ENCODE measurements at places on chromosomes 6 and 20.
A peak's percentile ranks its signal among the peaks of the same experiment; 100 is the strongest.

GRCh38 chr6:9543649-9544048, 871.2 kb downstream of the TFAP2A start:
- no peak for DNase-seq

DNA sequence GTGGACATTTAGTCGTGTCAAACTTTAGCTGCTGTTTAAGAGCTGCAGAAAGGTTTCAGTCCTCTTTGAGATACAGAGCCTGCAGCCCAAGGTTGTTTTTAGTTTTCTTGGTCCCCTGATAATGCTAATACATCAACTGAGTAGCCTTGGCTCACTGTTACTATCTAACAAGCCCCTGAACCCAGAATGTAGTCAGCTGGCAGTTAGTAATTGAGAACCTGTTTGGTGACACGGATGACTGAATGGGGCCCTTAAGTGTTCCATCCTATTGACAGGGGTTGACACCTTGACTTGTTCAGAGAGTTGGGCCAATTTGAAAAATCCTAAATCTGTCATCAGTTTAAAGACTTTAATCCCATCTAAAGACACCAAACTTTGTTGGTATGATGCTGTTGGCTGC, 2.8 kb downstream of the RTN4IP1 start:
- no peak for DNase-seq

- no peak for DNase-seq
These were observed 239.6 kb downstream of the ERMARD start for GRCh38 chr6:169991031-169991390.

DNA sequence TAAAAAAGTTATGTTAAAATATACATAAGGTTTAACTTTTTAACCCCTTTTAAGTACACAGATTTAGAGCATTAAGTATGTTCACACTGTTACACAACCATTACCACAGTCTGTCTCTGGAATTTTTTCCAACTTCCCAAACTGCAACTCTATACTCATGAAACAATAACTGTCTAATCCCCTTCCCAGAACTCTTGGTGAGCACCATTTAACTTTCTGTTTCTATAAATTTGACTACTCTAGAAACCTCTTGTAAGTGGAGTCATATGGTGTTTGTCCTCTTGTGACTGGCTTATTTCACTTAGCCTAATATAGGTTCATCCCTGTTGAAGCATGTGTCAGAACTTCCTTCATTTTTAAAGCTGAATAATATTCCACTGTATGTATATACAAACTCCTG, 98.1 kb downstream of the MAP3K7 start:
- peak; percentile 83 for DNase-seq

- no peak for DNase-seq
These were observed 81.3 kb downstream of the RPP40 start for GRCh38 chr6:4922488-4923037.

DNA sequence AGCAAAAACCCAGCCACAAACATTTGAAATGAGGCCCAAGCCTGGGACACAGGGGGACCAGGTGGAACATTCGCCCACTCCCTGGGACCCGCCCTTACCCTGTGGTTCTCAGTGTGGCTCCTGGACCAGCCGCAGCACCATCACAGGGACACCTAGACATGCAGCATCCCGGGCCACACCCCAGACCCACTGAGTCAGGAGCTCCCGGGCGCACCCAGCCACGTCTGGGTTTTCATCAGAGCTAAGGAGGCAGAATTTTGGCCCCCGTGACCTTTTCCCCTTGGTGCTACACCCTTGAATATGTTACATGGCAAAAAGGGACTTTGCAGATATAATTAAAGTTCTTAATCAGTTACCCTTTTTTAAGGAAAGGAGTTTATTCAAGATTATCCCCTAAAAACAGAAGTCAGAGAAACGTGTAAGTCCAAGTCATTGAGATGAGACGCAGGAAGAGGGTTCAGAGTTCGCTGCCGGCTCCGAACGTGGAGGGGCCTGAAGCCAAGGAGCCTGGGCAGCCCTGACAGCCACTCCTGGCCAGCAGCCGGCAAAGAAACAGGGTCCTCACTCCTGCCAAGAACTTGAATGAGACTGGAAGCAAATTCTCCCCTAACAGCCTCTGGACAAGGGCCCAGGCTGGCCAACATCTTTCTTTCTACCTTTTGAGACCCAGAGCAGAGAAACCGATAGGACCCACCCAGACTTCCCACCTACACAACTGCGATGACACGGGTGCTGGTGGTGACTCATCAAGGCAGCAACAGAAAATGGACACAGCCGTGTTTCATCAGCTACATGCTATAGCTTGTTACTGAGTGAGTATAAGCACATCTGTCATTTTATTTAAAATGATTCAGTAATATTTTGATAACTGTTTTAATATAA, 25.3 kb downstream of the BFSP1 start:
- DNase-seq = peak; percentile 81

DNA sequence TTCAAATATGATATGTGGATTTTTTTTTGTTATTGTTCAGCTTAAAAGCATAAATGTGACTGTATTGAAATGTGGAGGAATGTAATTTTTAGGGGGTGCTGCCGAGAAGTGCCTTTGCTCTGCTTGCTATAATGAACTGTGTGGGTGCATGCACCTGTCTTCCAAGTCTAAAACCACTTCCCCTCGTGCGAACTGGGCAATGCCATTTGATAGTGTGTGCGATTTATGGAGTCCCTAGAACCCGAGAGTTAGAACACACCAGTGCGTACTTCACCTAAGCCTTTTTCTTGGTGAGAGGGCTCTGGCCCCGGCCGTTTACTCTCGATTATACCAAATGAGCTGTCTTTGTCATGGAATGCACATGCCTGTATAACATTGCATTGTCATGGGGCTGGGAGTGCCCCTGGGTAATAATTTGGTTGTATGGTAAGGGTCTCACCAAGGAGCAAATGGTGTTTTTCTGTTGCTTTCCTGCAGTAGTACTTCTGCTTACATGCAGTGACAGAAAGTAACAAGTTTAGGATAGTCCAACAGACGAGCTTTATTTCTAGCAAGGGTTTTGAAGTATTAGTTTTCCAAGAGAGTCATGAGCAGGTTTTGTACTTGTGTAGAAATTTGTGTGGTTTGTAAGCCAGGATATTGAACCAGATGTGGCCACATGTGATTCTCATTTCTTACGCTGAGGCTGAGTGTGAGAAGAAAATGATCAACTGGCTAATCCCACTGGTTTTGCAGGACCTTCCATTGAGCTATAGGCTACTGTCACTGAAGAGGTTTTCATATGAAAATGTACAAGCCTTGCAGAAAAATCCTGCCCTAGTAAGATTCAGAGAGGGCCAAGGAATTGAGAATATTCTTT, 172.4 kb downstream of the DTNBP1 start:
- no peak for DNase-seq

DNA sequence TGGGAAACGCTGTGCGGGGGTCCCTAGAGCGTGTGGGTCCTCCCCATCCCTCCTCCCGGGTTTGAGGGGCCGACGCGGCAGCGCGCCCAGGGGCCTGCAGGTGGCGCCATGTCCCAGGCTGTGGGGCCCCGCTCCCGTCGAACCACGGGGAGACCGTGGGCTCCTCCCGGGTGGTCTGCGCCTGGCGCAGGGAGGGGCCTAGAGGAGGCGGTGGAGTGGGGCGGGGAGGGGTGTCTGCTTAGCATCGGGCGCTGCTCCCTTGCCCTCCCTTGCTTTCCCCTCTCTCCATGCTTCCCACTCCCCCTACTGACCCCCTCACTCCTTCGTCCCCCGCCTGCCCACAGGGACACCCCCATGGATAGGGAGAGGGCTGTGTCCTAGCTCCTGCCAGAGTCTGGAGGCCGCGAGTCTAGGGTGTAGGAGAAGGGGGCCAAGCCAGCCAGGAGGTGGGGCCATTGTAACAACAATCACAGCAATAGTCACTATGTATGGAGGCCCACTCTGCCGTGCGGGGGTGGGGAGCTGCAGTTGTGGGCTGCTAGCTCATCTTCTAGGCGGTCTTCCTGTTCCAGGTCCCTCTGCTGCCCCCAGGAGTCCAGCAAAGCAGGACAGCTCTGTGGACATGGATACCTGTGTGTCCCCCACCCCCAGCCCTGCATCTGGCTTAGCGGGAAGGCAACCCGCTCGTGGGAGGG, 51.7 kb downstream of the CHMP4B start:
- DNase-seq = peak; percentile 32

- DNase-seq = peak; percentile 30
These were observed 471.7 kb downstream of the CDKAL1 start for GRCh38 chr6:21005816-21006570.

GRCh38 chr6:15269011-15269410, 23.1 kb downstream of the JARID2 start:
- DNase-seq = no peak

- DNase-seq = peak; percentile 88
These were observed 59.2 kb upstream of the DUSP22 start for GRCh38 chr6:232982-233640.

- peak; percentile 67 for DNase-seq
These were observed 137.0 kb upstream of the STMND1 start for GRCh38 chr6:16964553-16965499.

GRCh38 chr6:29537714-29538403, 21.7 kb downstream of the UBD start:
- no peak for DNase-seq

DNA sequence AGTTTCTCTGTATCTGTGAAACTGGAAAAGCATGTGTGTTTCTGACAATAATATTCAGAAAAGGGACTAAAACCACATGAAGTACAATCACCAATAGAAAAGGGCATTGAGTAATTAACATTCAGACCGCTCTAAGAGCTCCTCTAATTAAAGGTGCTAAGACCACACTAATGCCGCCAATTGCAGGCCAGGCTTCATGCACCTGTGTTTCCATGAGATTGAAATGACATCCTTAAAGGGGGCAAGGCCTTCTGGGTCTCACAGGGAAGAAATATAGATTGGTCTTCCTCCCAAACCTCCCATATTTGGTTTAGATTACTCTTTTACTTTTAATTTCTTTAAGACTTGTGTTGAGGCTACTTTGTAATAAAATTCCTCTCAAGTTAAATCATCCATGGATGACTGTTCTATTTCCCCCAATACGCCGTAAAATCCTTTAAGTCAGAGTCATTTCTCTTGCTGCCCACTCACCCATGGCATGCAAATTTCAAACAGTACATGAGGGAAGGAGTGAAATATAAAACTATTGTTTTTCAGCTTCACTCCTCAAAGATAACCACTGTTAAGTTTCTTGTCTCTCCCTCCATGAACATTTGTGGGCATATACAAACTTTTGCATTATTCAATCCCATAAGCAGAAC, 110.6 kb downstream of the UBE3D start:
- DNase-seq = no peak

DNA sequence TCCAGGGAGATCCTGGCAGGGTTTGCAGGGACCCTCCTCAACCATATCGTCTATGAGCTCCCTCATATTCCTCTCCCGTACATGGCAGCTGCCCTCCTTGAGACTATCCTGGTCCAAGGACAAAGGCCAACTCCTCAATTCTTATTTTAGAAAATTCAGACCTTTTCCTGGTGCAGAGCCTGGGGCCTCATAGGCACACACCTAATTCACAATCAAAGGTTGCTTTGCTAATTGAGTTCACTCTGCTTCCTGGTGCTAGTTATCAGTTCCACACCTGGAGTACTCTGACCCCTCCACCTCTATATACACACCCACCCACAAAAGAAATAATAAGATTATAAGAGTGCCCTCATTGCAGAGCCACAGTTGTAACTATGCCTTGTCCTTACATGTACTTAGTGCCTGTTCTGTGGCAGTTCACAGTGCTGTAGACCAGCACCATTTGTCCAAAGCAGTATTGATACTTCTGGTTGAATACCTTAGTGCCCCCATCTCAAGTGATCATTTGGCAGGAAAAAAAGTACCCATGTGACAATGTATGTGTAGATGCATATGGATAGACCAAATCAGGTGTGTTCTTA, 38.7 kb downstream of the GSS start:
- DNase-seq = no peak

DNA sequence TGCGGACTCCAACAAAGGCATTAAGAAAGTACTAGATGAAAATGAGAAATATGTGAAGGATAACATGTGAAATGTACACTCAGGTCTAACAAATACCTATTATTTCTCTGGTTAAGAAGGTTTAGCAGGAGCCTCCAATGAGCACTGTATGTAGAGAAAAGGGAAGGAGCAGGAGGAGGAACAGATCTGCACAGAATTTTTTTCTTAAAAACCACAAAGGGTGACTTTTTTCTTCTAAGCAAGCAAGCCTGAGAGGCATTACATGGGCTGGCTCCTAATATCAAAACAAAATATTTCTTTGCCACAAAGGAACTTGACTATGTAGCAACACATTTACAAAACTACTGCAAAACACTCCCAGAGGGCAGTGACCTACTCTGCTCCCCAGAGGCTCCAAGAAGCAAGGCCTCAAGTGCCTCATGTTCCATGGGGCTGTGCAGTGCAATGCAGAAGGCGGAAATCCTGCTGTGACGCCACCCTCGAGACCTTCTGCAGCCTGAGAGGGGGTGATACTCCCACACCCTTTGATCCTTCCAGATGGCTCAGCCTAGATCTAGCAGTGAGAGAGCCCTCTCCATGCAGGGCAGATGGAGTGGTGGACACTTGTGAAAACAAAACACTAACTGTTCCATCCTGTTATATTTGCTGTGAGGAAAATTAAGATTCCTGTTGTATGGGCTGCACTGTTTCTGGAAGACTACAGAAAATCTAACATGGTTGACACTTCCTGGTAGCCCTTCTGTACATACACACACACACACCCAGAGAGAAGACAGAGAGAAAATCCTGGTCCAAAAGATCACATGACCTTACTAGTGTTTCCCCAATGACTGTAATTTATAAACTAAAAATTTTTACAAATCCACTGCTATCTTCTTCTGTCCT, 36.0 kb upstream of the SMIM29 start:
- peak; percentile 85 for DNase-seq

DNA sequence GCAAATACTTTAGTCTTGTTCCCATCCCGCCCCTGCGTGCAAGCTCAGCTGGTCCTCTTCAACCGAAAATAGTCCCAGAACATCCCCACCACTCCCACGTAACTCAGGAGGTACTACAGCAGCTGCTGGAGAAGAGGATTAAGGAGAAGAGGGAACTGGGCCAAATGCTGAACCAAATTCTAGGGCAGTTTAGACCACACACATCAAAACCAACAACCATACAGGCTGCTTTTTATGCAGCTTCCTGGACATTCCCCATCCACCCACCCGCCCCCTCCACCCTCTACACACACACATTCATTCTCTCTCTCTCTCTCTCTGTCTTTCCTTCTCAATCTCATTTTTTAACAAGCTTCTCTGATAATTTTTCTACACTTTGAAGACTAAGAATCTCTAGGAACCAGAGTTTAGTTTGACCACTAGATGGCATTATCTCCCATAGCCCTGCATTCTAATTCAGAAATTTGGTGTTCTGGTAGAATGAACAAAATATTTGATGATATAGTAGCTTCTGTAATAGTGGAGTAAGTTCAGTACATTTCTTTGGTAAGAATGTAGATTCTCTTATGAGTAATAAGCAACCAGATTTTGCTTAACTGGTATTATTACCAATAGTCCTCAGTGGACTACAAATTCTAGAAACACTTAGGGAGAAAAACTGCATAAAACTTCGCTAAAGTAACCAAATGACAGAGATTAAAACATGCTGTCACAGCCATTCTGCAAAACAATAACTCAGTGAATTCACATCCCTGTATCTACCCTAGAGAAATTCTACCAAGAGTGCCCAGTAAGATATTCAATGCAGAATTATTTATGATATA, 52.1 kb upstream of the BEND6 start:
- DNase-seq = peak; percentile 74

- no peak for DNase-seq
These were observed 127.4 kb downstream of the ADGRG6 start for GRCh38 chr6:142429195-142429594.

- DNase-seq = no peak
These were observed 179.5 kb upstream of the SYNDIG1 start for GRCh38 chr20:24289737-24290481.

GRCh38 chr20:57907131-57908000, 197.6 kb upstream of the PMEPA1 start:
- no peak for DNase-seq
